ENCODE measurements at places on chromosomes 3 and 15.

- DNase-seq, result no peak
Observed at GRCh38 chr15:76664895-76665294, 240.2 kb downstream of the SCAPER start.

DNA sequence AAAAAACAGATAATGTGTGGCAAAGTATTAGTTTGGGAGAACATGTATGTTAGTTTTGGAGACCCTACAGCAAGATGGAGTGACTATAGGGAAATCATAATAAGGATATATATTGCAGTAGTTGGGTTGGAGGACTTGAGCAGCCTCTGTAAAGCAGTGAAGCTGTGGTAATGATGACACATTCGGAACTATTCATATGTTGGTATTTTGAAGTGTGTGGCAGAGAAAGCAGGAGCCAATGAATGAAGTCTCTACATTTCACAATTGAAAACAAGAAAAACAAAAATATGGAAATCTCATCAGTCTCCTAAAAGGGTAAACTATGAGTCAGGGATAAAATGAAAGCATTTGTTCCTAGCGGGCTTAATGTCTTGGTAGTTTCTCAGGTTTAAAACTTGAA, 645.9 kb downstream of the OTOL1 start:
- no peak for DNase-seq

DNA sequence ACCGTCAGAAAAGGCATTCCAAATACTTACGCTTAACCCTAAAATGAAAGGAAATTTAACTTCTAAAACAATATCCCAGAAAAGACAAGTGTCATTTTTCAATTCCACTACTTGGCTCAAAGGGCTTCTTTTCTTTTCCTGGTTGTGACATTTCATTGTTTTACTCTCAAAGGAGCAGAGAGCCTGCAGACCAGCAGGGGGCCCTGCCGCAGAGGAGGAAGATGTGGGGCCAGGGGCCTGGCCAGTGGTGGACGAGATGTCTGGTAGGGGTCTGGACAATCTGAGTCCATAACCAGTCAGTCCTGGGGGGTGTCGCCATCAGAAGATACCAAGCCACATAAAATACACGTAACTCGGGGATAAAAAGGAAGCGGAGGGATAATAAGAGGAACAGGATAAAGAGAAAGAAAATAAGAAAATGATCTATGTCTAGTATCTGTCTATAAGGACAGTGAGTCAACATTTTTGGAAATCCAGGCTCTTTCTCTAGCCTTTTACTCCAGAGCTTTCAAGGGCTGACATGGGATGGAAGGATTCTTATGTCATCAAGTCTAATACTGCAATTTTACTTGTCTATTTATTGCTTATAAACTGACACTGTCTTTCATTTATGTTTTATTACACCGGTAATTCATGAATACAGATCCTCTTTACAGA, 54.2 kb upstream of the ARHGEF3 start:
- peak; percentile 30 for DNase-seq

DNA sequence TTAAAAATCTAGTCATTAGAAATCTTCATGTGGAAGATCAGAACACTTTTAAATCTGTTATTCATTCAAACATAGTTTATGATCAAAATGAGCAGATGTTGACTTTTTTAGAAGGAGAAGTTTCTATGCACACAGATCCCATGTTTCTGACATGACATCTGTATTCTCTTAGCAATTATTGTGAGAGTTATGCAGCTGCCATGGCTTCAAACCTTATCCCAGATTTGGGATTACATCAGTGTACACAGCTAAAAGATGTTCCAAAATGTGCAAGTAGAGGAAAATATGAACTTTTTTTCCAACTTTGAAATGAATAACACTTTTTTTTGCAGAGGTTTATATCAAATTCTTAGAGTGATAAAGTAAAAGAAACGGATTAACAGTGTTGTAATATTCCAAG, 1166.9 kb downstream of the ZPLD1 start:
- DNase-seq, result no peak

GRCh38 chr15:36965570-36966342, 134.6 kb downstream of the MEIS2 start:
- peak; percentile 28 for DNase-seq

All from cerebellar cortex (tissue), 1 donor.